ENCODE measurements at places on chromosomes 2 and 18. TPM values are rescaled to one million over a fixed set of nuclear protein-coding genes. Genes with fewer than 3 reads are reported as not detected.

DNA sequence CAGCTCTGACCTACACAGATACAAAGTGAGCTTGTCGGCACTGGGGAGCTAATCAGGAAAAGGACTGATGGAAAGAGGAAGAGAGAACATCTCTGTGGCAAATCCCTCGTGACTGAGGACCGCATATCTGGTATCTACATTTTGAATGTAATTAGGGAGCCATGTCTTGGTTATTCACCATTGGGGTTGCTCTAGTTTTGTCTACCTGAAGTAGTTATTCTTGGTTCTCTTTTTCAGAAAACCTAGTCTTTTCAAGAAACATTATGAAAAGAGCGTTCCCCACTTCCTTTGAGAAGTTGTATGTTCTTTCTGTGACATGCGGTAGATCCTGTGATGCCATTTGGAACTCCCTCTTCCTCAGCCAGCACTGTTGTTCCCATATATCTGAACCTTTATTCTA is 104.4 kb downstream of the DOCK10 start:
- no peak for DNase-seq
- peak overlapping the region; percentile 35 for H3K27ac ChIP-seq
- H3K4me3 ChIP-seq, result no peak overlapping the region
- no peaks in the 10 kb centered on the region for H3K36me3 ChIP-seq
- H3K27me3 ChIP-seq, result no peaks in the 10 kb centered on the region

GRCh38 chr18:35864916-35865315 is 107.6 kb upstream of the RMP24 start:
- DNase-seq, result no peak
- H3K27ac ChIP-seq, result no peak overlapping the region
- no peaks in the 10 kb centered on the region for H3K27me3 ChIP-seq
- H3K4me3 ChIP-seq, result no peak overlapping the region
- no peaks in the 10 kb centered on the region for H3K36me3 ChIP-seq

- no peaks in the 10 kb centered on the region for H3K4me1 ChIP-seq
- no peak for DNase-seq
- no peak overlapping the region for H3K27ac ChIP-seq
- H3K36me3 ChIP-seq, result no peaks in the 10 kb centered on the region
Measured at GRCh38 chr2:75336451-75336850, 137.1 kb upstream of the TACR1 start.

- no peak overlapping the region for H3K4me3 ChIP-seq
- H3K4me1 ChIP-seq, result no peaks in the 10 kb centered on the region
- peaks cover 5% of the 10 kb centered on the region for H3K36me3 ChIP-seq
- DNase-seq, result no peak
- H3K27ac ChIP-seq, result no peak overlapping the region
Measured at GRCh38 chr2:24842081-24843050, 49.1 kb downstream of the CENPO start.

GRCh38 chr2:9082158-9082557 is 78.7 kb upstream of the MBOAT2 start:
- no peak overlapping the region for H3K4me3 ChIP-seq
- no peaks in the 10 kb centered on the region for H3K36me3 ChIP-seq
- H3K27ac ChIP-seq, result no peak overlapping the region
- DNase-seq, result no peak
- H3K4me1 ChIP-seq, result no peaks in the 10 kb centered on the region

DNA sequence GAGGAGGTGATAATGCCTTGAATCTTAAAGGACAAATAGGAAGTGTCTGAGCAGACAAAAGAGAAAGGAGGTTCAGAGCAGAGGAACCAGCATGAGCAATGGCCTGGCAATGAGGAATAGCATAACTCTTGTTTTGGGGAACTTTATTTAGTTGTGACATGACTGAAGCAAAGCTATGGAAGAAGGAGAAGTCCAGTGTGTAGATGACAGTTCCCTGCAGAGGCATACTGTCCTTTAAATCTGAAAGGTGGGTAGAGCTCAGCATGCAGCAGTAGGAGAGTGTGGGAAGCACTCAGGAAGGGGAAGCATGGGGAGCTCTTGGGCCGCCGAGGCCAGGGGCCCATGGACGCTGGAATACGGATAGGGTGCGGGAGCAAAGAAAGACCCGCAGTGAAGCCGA is 173.8 kb downstream of the SEPTIN10 start:
- no peak overlapping the region for H3K4me3 ChIP-seq
- peak overlapping the region; percentile 93 for H3K27ac ChIP-seq
- no peak for DNase-seq

- peak overlapping the region; percentile 94 for H3K27ac ChIP-seq
- H3K36me3 ChIP-seq, result no peaks in the 10 kb centered on the region
- peaks cover 21% of the 10 kb centered on the region for H3K4me1 ChIP-seq
- H3K4me3 ChIP-seq, result peak overlapping the region; percentile 21
- no peaks in the 10 kb centered on the region for H3K27me3 ChIP-seq
Measured at GRCh38 chr2:70094171-70094977, 7.1 kb downstream of the PCBP1 start.

DNA sequence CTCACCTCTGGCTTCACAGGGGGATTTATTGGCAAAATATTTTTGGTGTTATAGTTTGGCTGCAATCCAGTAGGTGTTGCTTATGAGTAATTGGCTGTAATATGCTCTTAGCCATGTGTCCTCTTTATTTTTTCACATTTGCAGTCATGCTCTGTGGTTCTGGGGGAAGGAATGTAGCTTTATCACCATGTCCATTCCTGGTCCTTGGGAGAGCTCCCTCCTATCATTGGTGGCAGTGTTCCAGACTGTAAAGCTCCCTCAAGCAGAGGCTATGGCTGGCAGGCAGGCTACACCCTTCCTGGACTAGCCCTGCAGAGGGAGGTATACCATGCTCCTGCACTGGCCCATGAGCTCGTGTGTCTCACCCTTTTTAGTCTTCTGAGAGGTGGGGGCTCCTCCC is 120.0 kb upstream of the FSIP2 start:
- no peaks in the 10 kb centered on the region for H3K27me3 ChIP-seq
- H3K36me3 ChIP-seq, result no peaks in the 10 kb centered on the region
- H3K4me1 ChIP-seq, result no peaks in the 10 kb centered on the region
- DNase-seq, result no peak

- H3K4me1 ChIP-seq, result no peaks in the 10 kb centered on the region
- no peak overlapping the region for H3K4me3 ChIP-seq
- no peak for DNase-seq
- H3K27me3 ChIP-seq, result no peaks in the 10 kb centered on the region
Measured at GRCh38 chr18:57154191-57154830, 7.4 kb downstream of the BOD1L2 start.

GRCh38 chr2:12045864-12046291 is 299.4 kb downstream of the LPIN1 start:
- no peaks in the 10 kb centered on the region for H3K27me3 ChIP-seq
- H3K4me3 ChIP-seq, result no peak overlapping the region
- no peak overlapping the region for H3K27ac ChIP-seq

GRCh38 chr18:564708-565561 is 15.2 kb upstream of the CETN1 start:
- H3K4me3 ChIP-seq, result no peak overlapping the region
- H3K27me3 ChIP-seq, result no peaks in the 10 kb centered on the region
- H3K36me3 ChIP-seq, result no peaks in the 10 kb centered on the region
- no peak overlapping the region for H3K27ac ChIP-seq

- no peak for DNase-seq
- no peaks in the 10 kb centered on the region for H3K4me1 ChIP-seq
- H3K4me3 ChIP-seq, result no peak overlapping the region
- H3K27me3 ChIP-seq, result no peaks in the 10 kb centered on the region
- H3K36me3 ChIP-seq, result no peaks in the 10 kb centered on the region
Measured at GRCh38 chr18:32889615-32890593, 117.1 kb upstream of the KLHL14 start.

DNA sequence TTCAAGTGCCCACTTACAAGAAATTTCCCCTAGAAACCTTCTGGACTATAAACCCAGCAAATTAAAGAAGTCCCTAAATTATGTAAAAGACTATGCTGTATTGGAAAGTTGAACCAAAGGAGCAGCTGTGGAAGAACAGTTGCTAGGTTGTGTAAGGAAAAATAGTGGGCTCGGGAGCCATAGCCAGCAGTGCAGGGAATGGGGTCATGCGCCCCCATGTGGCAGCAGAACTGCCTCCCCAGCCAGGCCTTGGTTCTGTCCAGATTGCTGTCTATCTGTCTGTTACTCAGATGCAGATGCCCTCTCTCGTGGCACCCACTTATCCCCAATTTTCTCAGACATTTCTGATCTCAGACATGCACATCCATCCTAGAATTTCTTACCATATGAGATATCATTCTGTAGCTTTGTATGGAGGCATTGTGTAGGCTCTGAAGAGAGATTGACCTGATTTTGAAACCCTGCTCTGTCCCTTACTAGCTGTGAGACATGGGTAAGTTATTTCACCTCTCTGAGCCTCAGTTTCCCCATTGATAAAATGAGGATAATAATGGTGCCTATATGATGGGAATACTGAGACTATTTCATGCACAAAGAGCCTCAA is 258.3 kb downstream of the SS18 start:
- no peak overlapping the region for H3K4me3 ChIP-seq
- no peaks in the 10 kb centered on the region for H3K27me3 ChIP-seq
- H3K27ac ChIP-seq, result no peak overlapping the region
- no peak for DNase-seq
- no peaks in the 10 kb centered on the region for H3K36me3 ChIP-seq

- peaks cover 27% of the 10 kb centered on the region for H3K4me1 ChIP-seq
- H3K36me3 ChIP-seq, result no peaks in the 10 kb centered on the region
- peak overlapping the region; percentile 52 for H3K4me3 ChIP-seq
- peak; percentile 68 for DNase-seq
Measured at GRCh38 chr18:3623769-3624545, 174.0 kb downstream of the TGIF1 start.

DNA sequence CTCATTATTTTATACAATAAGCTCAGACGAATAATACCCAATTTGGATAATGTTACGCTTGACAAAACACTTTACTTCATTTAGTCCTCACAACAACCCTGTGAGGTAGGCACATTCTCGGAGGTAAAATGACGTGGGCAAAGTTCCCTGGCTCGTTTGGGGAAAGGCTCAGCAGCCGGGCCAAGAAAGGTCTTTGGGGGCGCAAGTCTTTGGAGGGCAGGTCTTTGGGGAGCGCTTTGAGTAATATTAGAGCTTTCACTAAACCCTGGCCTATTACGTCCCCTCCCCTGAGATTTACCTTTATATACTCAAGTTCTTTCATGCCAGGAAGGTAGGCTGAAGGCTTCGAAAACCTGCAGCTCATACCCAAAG is 427 bp downstream of the RBKS start:
- DNase-seq, result no peak
- peaks cover 14% of the 10 kb centered on the region for H3K4me1 ChIP-seq
- H3K27me3 ChIP-seq, result no peaks in the 10 kb centered on the region
- peak overlapping the region; percentile 83 for H3K27ac ChIP-seq
- no peaks in the 10 kb centered on the region for H3K36me3 ChIP-seq
- H3K4me3 ChIP-seq, result peak overlapping the region; percentile 80

DNA sequence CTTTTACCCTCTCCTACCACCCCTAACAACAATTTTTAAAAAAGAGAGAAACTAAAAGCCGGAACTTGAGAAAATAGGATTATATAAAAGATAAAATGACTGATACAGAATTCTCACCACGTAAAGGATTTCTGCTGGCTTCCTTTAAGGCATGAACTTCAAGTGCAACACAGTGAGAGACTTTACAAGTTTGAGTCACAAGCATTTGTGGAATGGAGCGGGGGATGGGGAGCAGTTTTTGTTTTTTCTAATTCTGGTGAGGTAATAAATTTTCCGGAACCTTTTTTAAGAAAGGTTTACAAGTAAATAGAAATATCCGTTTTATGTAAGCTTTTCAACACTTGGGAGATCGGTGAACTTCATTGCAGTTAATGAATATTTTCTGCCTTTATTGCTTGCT is 1.8 kb upstream of the CDH2 start:
- peak overlapping the region; percentile 85 for H3K4me3 ChIP-seq
- peak overlapping the region; percentile 75 for H3K27ac ChIP-seq
- no peaks in the 10 kb centered on the region for H3K4me1 ChIP-seq
- H3K27me3 ChIP-seq, result no peaks in the 10 kb centered on the region
- H3K36me3 ChIP-seq, result no peaks in the 10 kb centered on the region
- no peak for DNase-seq

DNA sequence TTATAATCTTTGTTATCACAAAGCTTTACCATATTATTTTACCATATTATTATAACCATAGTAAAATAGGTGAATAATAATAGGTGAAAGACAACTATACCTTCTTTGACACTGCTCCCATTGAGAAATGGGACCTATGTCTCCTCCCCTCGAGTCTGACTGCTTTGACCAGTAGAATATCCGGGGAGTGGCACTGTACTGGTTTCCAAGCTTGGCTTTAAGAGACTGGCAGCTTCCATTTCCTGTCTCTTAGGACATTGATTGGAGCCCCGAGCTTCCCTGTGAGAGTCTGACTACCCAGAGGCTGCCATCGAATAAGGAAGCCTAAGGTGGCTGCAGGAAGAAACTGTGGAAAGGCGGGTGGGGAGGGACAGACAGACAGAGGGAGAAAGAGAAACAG is 40.1 kb upstream of the PLEKHM3 start:
- H3K27me3 ChIP-seq, result no peaks in the 10 kb centered on the region
- no peak for DNase-seq
- H3K4me1 ChIP-seq, result no peaks in the 10 kb centered on the region
- H3K27ac ChIP-seq, result no peak overlapping the region
- no peaks in the 10 kb centered on the region for H3K36me3 ChIP-seq

- H3K36me3 ChIP-seq, result no peaks in the 10 kb centered on the region
- H3K27me3 ChIP-seq, result no peaks in the 10 kb centered on the region
Measured at GRCh38 chr2:199136242-199136641, 321.5 kb downstream of the SATB2 start.

DNA sequence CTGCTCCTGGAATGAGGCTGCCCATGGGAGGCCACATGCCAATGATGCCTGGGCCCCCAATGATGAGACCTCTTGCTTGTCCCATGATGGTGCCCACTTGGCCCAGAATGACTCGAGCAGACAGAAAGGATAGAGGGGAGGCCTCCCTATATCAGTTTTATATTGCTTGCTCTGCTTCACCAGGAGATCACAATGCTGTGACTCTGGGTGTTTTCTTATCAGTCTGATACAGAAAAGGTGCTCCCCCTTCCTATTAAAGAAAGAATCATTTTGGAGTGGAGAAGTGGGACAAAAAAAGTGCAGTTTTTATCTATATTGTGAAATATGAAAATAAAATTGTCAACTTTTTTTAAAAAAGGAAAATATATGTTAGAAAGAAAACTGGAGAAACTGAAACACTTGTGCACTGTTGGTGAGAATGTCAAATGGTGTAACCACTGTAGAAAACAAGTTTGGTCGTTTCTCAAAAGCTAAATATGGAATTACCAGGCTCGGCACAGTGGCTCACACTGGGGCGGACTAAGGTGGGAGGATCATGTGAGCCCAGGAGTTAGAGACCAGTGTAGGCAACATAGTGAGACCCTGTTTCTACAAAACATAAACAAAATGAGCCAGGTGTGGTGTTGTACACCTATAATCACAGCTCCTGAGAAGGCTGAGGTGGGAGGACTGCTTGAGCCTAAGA is 21.8 kb downstream of the LPIN2 start:
- peaks cover 34% of the 10 kb centered on the region for H3K4me1 ChIP-seq
- no peak for DNase-seq
- H3K4me3 ChIP-seq, result no peak overlapping the region
- H3K27me3 ChIP-seq, result no peaks in the 10 kb centered on the region
- H3K27ac ChIP-seq, result no peak overlapping the region
- H3K36me3 ChIP-seq, result no peaks in the 10 kb centered on the region

GRCh38 chr2:29579495-29580169 is 341.8 kb downstream of the ALK start:
- H3K4me1 ChIP-seq, result no peaks in the 10 kb centered on the region
- no peaks in the 10 kb centered on the region for H3K27me3 ChIP-seq
- H3K36me3 ChIP-seq, result no peaks in the 10 kb centered on the region
- no peak overlapping the region for H3K27ac ChIP-seq
- DNase-seq, result no peak

GRCh38 chr2:11437602-11438001 is 28.4 kb downstream of the E2F6 start:
- no peak overlapping the region for H3K27ac ChIP-seq
- H3K36me3 ChIP-seq, result peaks cover 14% of the 10 kb centered on the region
- no peak for DNase-seq
- H3K27me3 ChIP-seq, result no peaks in the 10 kb centered on the region

The ALPI gene
- not detected for total RNA-seq

The ITPRIPL1 gene
- 0.63 TPM for total RNA-seq

The TMEM247 gene
- total RNA-seq, result not detected

The TGFA gene
- total RNA-seq, result 1.1 TPM

The CDKL4 gene
- 2.6 TPM for total RNA-seq

The C1QL2 gene
- not detected for total RNA-seq

Measured in thoracic aorta (tissue), 2 donors.